ENCODE measurements at places on chromosomes 2 and 18. TPM values are rescaled to one million over a fixed set of nuclear protein-coding genes. Genes with fewer than 3 reads are reported as not detected.

DNA sequence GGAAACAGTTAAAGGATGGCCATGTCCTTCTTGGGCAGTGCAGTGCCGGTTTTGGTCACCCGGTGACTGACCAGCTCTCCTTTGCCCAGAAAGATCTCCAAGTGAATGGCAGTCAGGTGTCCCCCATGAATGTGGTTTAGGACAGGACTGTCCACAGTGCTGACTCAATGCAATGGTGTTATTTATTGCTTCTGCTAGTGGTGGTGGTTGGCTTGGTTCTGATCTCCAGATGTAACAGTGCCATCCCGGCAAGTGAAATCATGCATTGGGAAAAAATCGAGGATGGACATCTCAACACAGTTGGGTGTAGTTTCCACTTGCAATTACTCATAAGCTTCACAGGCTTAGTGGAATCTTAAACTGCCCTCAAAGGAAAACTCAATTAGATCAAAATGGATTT is 81.9 kb downstream of the TGOLN2 start:
- peak; percentile 53 for DNase-seq

DNA sequence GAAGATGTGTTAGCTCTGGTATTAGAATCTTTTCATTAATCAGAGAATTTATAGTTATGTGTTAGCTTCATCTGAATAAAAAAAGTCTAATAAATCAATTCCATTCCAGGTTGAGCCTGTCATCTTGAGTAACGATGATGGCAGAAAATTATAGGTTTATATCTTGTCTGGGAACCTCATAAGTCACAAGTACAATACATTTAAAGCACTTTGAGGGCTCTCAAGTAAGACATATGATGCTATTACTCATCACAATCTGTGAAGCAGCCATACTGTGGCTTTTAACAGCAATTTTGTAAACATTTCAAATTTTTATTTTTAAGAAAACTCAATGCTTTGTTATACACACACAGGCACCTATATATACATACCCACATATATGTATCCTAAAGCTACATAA is 484.1 kb upstream of the VRK2 start:
- DNase-seq: no peak

- no peak for DNase-seq
Measured at GRCh38 chr2:159439421-159439820, 152.9 kb upstream of the WDSUB1 start.

- DNase-seq: no peak
Measured at GRCh38 chr2:71608441-71608840, 155.1 kb downstream of the DYSF start.

DNA sequence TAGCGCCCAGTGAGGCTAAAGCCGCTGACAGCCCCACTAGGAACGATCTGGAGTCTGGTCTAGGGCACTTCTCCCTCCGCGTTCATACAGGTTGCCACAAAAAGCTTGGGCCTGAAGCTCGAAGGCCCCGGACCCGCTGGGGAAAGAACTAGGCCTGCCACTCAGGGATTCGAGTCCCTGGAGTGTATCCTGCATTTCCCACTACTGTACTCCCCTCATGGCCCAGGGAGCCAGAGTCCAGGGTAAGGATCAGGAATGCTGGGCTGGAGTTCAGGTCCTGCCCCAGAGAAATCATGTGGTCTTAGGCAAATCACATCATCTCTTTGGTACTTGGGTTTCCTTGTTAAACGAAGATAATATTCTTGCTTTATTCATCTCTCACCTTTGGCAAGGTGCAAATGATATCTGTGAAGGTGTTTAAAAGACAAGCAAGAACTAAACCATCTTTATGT is 1.4 kb upstream of the ZFP36L2 start:
- DNase-seq: no peak

DNA sequence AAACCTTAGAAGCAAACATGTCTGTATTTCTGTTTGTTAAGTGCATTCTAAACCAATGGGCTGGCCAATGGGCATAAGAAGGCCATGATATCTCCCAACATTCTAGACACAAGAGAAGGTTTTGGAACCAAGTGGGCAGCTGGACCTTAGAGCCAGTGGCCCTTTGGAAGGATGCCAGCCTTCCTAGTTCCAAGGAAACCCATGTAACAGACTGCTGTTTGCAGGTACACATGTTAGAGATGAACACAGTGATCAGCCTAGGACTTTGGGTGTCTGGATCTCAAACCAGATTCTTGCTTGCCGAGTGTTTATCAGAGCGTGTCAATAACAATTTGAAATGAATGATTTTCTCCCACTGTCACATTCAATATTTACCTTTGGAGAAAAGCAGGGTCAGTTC is 97.5 kb upstream of the COPS8 start:
- DNase-seq: no peak

DNA sequence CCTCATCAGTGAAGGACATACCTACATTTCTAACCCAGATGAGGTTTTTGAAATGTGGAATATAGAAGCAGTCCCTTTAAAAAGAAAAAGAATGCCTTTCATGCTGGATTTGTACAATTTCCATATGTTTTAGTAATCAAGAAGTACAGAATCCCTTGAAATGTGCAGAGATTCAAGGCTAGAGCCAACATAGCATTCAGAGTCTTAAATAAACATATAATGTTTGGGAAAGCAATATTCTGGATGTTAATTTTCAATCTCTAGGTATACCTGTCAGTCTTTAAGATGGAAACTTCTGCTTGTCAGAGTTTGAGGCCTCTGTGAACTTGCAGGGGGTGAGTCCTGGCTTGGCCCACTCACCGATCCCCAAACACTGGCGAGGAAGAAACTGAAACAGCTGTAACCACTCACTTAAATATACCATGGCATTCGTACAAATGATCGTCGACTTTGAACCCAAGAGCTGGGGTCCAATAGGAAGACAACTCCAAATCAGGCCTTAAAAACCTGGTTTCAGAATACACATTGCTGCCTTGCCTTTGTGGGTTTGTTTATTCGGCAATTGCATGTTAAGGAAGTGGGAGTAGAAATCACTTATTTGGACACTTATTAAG is 132.8 kb upstream of the NCK2 start:
- DNase-seq: no peak

- peak; percentile 95 for DNase-seq
Measured at GRCh38 chr2:229043681-229044080, 227.4 kb downstream of the PID1 start.

GRCh38 chr2:241999184-241999583 is 129.7 kb downstream of the RTP5 start:
- DNase-seq: no peak

DNA sequence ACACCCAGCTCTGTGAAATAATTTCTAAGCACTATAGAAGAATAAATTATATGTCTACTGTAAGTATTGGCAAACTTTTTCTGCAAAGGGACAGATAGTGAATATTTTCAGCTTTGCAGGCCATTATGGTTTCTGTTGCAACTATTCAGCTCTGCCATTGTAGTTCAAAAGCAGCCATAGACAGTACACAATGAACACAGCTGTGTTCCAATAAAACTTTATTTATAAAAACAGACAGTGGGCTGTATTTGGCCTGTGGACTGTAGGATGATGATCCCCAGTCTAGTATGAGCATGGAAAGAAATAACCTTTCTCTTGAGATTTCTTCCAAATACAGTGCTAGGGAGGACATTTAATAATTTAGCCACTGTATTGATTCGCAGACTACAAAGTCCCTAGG is 35.2 kb upstream of the THOC1 start:
- DNase-seq: no peak

- DNase-seq: peak; percentile 14
Measured at GRCh38 chr18:32019251-32019948, 775 bp downstream of the RNF125 start.

DNA sequence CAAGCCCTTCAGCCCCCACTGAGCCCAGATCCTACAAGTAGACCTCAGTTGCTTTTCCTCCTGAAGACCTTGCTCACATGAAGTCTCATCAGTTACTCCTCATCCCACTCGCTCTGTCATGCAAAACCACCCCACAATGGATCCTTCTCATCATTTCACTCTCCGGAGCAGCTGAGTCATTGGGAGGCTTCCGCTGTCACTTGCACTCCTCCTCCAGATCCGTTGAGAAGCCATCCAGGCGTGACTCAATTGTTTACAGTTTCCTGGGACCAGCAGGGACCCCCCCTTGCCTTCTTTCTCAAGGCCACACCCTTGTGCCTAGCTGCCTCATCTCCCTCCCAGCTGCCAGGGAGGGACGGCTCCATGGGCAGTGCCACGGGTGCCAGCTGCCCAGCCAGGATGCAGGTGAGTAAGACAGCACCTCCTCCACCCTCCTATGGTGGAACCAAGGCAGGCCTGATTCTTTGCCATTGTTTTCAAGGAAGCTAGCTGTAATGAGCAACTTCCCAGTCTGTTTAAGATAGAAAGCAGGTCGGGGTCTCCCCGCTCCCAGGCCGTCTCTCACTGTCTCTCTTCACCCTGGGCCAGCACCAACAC is 16.3 kb downstream of the GPR55 start:
- DNase-seq: peak; percentile 97

- no peak for DNase-seq
Measured at GRCh38 chr2:236985761-236986339, 99.8 kb upstream of the COPS8 start.

GRCh38 chr2:96264086-96264485 is 1.7 kb downstream of the TMEM127 start:
- DNase-seq: no peak

- DNase-seq: peak; percentile 47
Measured at GRCh38 chr18:36634573-36635216, 194.1 kb downstream of the TPGS2 start.

- no peak for DNase-seq
Measured at GRCh38 chr18:29862824-29863223, 1179.7 kb downstream of the DSC3 start.

DNA sequence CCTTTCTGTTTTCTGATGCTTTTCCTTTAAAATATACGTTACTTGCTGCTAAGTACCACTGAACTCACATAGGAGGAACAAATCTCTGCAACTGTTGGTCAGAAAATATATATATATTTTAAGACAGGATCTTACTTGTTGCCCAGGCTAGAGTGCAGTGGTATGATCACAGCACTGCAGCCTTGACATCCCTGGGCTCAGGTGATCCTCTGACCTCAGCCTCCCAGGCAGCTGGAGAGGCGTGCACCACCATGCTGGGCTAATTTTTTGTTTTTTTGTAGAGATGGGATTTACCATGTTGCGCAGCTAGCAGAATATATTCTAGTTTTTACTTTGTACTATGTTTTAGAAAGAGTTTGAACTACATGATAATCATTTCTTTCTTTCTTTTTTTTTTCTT is 51.5 kb downstream of the EHBP1 start:
- no peak for DNase-seq

GRCh38 chr2:122179492-122180165 is 424.2 kb downstream of the TSN start:
- no peak for DNase-seq

GRCh38 chr2:181485638-181485946 is 28.4 kb downstream of the ITGA4 start:
- no peak for DNase-seq

DNA sequence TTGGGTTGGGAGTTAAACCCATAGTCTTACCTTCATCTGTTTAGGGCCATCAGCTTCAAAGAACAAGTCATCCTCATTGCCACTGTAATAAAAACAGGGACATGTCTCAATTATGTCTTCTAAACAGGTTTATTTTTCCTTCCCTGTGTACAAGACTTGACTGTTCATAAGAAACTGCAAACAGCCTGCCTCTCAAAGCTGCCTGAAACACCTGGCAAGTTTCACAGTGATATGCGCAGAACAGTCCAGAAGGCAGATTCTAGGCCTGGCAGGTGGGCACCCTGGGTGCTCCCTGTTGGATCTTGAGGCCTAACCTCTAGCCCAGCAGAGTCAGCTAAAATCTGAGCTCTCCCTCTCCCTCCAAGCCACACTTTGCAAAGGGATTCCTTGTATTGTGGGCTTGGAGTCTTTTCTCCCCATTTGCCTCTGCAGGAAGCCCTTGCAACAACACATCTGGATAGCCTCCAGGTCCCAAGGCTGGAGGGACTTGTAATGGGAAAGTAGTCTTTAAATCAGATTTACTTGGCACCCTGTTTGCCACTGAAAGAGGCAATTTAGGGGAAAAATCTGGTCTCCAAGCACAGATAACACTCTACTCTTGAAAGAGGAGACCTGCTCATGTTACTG is 930 bp downstream of the IL1B start:
- peak; percentile 54 for DNase-seq

DNA sequence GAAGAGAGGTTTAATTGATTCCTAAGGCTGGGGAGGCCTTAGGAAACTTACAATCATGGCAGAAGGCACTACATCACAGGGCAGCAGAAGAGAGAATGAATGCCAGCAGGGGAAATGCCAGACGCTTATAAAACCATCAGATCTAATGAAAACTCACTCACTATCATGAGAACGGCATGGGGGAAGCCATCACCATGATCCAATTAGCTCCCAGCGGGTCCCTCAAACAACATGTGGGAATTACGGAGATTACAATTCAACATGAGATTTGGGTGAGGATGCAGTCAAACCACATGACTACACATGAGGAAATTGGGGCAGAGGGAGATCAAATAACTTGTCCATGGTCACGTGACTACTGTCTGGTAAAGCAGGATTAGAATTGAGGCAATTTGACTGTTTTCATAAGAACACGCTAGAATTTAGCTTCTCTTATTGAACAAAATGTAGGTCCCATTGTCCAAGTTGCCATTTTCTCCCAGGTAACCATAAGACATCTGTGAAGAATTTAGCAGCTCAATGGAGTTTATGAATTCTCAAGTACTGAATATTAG is 445.1 kb upstream of the CDH20 start:
- DNase-seq: no peak

DNA sequence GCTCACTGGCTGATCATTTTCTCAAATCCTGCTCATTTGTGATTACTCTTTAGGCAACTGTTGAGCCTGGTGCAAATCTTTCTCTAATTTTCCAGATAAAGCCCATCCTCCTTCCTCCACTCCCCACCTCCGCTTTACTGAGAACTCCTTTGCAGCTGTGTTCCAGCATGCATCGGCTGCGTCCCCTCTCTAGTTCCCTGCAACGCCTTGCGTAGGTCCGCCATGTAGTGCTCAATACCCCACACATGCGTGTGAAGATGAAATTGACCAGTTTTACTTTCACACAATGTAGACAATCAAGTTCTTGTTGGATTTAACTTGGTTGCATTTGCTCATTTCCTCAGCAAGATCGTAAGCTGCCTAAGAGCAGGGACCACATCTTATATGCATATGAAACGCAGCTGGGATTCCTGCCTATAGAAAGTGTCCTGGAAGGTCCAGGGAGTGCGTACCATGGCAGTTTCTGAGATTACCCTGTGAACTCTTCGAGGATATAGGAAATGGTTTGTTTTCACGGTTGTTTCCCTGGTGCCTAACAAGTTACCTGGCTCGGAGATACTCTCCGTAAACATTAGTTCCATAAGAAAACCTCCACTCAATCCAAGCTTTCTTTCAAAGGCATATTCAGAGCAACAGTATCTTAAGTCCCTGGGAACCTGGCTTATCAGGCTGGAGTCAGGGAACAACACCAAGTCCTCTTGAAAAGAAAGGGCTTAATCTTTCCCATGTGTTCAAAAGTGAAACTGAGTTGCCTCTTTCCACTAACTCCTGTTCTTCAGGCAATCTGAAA is 766.4 kb upstream of the ID2 start:
- peak; percentile 73 for DNase-seq

Gene ALLC
- not detected for total RNA-seq

Gene SERPINB11
- not detected for total RNA-seq

Gene HNRNPLL
- 61.8 TPM for total RNA-seq

Gene ARHGEF4
- 2.2 TPM for total RNA-seq

Gene MC5R
- total RNA-seq: 0.49 TPM

Gene GALR1
- total RNA-seq: not detected

Gene KIAA2012
- not detected for total RNA-seq

Gene KCNG2
- not detected for total RNA-seq

Gene NT5DC4
- not detected for total RNA-seq

Gene TNFRSF11A
- 0.36 TPM for total RNA-seq

Gene DSG1
- total RNA-seq: not detected

Gene CYP27C1
- total RNA-seq: 3.5 TPM

Gene NOTO
- not detected for total RNA-seq
